Natural killer cell (primary cell): ENCODE measurements at places on chromosomes 1 and 21.
A peak's percentile ranks its signal among the peaks of the same experiment; 100 is the strongest.

DNA sequence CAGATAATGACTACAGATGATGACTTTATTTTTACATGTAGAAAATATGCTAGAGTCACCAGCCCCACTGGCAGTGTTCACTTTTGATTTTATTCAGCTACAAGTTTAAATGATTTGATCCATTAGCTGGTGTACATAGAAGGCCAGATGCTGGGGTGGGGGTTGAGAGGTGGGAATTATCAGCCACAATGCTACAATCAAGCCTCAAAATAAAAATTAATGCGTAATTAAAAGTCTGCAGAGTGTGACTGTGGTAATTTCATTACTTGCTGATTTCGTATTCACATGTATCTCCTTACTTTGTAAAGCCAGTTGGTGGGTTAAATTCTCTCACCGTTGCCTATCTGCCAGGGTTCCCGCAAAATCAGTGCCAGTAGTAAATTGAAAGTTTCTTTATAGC, 109.3 kb downstream of the GALNT2 start:
- no peak for DNase-seq

DNA sequence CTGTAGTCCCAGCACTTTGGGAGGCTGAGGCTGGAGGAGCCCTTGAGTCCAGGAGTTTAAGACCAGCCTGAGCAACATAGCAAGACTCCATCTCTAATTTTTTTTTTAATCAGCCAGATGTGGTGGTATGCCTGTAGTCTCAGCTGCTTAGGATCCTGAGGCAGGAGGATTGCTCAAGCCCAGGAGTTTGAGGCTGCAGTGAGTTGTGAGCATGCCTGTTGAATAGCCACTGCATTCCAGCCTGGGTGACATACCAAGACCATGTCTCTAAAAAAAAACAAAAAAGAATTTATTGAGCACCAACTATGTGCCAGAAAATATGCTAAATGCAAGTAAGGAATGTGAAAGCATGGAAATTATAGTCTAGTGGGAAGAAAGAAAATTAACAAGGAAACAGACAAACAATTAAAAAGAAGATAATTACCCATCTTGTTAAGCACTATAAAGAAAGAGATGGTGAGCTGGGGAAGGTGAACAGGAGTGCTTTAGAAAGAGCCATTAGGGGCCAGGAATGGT, 104.0 kb upstream of the ZNF678 start:
- no peak for DNase-seq

GRCh38 chr1:7656557-7657215, 114.4 kb upstream of the VAMP3 start:
- DNase-seq, result no peak

GRCh38 chr21:18252680-18253079, 8.0 kb downstream of the CHODL start:
- no peak for DNase-seq

GRCh38 chr1:151756291-151756690, 7.0 kb downstream of the MRPL9 start:
- no peak for DNase-seq

- DNase-seq, result no peak
Measured at GRCh38 chr1:13871886-13872285, 171.9 kb downstream of the PRDM2 start.

DNA sequence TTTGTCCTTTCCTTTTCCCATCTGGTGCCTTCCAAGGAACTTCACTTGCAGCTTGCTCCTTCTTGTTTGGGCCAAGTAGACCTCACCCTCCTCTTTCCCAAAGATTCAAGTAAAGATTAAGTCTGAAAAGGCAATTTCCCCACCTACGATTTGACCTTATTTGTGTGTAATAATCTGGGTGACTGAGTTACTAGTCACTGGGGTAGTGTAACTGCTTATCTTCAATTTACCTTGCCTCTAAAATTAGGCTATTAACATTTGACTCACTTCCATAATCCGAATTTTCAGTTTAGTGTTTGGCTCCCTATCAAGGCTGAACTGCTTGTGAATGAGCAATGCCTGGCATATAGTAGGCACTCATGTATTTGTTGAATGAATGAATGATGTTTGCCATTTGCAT, 59.6 kb downstream of the PLA2G4A start:
- no peak for DNase-seq

- DNase-seq, result peak; percentile 85
Measured at GRCh38 chr1:6601049-6601922, 1.4 kb downstream of the KLHL21 start.
